ENCODE measurements at places on chromosomes 16 and 17.

GRCh38 chr17:7997186-7997585 is 5.2 kb upstream of the GUCY2D start:
- no peak for DNase-seq

- no peak for DNase-seq
Observed at GRCh38 chr16:7689234-7689633, 356.6 kb downstream of the RBFOX1 start.

DNA sequence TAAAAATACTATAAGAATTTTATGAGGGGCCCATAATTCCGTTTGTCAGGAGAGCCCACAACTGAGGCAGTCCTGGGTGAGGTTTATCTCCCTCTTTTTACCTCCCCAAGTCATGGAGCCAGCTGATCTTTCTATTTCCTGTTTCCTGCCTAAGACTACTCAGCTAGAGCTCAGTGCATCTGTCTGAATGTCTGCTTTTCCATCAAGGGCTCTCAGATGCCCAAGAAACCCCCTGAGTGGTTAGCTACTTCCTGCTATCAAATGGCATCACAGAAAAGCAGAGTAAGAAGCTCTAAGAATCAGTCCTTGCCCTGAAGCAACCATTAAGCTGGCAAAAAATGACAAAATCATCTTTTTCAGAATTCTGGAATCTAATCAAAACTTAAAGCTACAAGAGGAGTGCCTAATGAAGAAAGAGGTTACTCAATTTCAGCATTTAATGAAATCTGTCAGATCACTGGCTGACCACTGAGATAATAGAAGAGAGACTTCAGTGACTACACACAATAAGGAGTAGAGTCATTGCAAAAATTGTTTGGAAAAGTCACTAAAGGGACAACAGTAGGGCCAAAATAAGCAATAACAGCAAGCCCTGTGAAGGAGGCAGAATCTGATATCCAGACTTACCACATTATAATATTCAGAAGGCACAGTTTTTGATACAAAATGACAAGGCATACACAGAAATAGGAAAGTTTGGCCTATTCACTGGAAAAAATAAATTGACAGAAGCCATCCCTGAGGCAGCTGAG is 150.1 kb downstream of the CYB561 start:
- DNase-seq: no peak

- DNase-seq: no peak
Observed at GRCh38 chr16:22743401-22743800, 70.6 kb upstream of the HS3ST2 start.

GRCh38 chr16:81448154-81449131 is 3.8 kb downstream of the CMIP start:
- no peak for DNase-seq

- no peak for DNase-seq
Observed at GRCh38 chr16:74666010-74666421, 661 bp downstream of the RFWD3 start.

DNA sequence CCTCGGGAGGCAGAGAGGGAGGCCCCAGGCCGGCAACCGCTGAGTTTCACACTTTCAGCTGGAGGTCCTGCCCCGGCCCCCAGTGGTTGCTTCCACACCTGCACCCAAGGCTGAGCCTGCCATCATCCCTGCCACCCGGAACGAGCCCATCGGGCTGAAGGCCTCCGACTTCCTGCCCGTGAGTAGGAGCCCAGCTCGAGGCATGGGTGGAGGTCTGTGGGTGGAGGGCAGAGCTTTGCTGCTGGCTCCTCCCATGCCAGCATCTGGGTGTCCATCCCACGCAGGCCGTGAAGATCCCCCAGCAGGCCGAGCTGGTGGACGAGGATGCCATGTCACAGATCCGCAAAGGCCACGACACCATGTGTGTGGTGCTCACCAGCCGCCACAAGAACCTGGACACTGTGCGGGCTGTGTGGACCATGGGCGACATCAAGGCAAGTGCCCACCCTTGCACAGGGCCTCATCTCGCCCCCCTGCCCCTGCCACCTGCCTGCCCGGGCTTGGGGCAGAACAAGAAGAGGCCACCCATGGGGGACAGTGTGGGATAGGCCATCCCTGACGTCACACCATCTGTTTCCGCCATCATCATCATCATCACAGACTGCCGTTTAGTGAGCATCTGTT is 19.6 kb downstream of the KATNB1 start:
- DNase-seq: no peak

DNA sequence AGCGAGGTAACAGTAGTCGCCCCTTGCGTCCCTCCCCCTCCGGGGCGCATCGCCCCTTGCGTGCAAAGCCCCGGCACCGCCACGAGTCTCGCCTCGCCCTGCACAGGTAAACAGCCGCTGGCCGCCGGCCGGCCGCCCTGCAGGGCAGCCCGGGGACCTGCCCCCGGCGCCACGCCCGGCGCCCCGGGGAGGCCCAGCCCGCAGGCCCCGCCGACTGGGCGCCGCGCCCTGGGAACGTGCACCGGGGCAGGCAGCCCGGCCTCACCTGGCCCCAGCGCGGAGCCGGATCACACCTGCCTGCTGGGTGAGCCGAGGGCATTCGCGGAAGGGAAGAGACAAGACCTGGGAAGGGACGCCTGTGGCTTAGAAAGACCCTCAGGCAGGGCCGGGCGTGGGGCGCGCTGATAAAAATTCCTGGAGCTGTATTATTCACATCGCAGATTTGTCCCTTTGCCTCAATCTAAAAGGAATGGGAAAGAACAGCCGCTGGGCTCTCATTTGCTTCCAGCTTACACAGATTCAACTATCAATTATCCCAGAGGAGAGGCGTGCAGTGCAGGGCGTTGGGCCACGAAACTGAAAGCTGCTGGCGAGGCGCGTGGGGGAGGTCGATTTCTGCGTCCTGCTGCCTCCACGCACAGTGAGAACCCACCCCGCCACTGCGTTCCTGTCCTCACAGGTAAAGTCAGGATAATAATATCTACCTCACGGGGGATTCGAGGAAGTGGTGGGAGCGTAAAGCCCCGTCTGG is 451.9 kb downstream of the SLC39A11 start:
- DNase-seq: no peak

GRCh38 chr16:88686062-88686438 is 257 bp downstream of the SNAI3 start:
- no peak for DNase-seq

- no peak for DNase-seq
Observed at GRCh38 chr17:30086896-30087295, 29.7 kb upstream of the NSRP1 start.

GRCh38 chr16:86122681-86123342 is 223.8 kb downstream of the IRF8 start:
- no peak for DNase-seq

DNA sequence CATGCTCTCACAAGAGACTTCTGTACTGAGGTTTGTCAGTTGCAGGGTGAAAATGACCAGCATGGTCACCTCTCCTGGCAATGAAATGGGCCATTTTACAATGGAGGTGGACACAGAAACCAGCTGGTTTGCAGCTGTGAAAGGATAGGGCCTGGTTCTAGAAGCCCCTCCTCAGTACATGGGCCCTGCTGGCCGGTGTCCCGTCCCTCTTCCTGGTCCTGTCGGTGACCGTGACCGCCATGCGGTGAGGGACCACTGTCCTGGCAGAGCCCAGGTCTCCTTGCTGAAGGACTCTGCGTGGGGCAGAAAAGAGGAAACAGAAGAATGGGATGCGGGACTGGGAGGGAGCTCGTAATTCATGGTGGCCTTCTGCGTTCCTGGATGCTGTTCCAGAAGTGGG is 76.0 kb upstream of the ZNF423 start:
- DNase-seq: no peak

DNA sequence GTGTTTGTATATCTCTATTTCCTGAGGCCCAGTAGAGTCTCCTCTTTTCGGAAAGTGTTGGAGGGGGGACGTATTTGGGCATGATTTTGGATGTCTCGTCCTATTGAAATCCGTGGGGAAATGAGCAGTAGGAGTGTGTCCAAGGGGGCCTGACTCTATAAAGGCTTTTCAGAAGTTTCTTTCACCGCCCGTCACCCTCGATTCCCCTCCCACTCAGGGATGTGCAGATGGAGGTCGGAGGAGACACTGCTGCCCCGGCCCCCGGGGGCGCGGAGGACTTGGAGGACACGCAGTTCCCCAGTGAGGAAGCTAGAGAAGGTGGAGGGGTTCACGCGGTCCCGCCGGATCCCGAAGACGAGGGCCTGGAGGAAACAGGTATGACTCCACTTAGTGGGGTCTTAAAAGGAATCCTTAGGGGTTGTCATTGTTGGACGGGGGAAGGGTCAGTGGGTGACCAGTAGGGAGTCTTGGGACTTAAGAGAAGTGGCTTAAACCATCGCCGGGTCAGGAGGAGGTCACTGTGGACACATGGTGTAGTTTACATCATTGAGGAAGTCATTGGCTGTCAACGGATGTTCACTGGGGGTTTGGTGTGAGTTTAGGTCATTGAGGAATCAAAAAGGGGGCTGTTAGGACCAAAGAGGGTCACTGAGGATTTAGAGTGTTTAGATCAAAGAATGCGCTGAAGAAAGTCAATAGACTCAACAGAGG is 424 bp downstream of the MON1B start:
- no peak for DNase-seq

DNA sequence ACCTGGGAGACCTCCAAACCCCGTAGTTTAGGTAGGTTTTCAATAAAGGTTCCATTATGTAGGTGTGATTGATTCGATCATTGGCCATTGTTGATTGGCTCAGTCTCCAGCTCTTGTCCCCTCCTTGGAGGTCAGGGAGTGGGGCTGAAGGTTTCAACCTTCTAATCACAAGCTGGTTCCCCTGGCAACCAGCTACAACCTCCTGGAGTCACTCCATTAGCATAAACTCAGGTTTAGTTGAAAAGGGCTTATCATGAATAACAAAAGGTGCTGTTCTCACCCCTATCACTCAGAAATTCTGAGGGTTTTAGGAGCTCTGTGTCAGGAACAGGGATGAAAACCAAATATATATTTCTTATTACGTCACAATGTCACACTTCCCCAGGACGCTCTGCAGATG is 28.5 kb downstream of the TMEM132E start:
- DNase-seq: no peak

- DNase-seq: no peak
Observed at GRCh38 chr17:56870081-56870651, 36.2 kb downstream of the DGKE start.

GRCh38 chr17:71486261-71486660 is 634.6 kb upstream of the SOX9 start:
- DNase-seq: no peak

- no peak for DNase-seq
Observed at GRCh38 chr17:81428121-81428515, 32.9 kb downstream of the BAHCC1 start.

GRCh38 chr17:16817201-16817600 is 127.2 kb downstream of the CCDC144A start:
- no peak for DNase-seq

- DNase-seq: no peak
Observed at GRCh38 chr17:35238821-35239220, 4.1 kb upstream of the SLFN5 start.

DNA sequence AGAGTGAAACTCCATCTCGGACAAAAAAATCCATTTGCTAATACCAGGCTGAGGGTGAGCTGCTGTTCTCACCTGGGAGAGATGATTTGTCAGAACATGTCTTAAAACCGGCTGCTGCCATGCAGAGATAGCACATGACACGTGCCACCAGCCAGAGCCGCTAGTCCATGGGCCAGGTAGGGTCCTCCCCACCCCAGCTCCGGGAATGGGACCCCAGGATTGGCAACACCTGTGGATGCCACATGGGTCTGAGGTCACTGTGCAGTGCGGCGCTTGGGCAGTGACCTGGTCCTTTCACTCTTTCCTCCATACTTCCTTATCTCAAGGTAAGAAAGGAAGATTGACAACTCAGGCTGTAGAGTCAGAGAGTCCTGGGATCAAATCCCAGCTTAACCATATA is 393.3 kb upstream of the TNRC6C start:
- no peak for DNase-seq

DNA sequence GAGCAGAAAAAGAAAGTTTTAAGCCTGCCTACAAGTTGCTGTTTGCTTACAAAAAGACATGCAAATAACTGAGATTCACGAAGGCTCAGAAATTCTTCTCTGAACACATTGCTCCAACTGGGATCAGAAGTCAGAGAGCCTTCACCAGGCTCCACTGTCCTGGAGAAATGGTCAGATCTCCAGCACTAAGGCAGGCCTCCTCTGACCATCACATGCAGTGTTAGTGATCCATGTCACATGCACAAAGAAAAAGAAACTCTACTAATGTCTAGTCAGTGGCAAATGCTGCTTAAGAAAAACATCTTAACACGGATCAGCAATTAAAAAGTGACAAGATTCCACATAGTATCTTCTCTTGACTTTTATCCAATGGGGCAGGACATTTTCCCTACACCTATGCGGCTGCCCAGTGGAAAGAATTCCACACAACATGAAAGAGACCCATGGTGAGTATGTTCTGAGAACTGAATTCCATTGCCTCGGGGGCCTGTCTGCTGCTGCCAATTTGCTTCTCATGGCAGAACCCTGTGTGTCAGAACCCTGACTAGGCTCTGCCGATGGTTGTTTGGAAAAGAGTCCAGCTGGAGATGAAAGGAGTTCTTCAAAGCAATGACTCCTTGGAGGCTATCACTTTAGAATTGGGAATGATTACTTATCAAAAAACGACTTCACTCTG is 96.6 kb downstream of the HIC1 start:
- no peak for DNase-seq

- no peak for DNase-seq
Observed at GRCh38 chr17:46879101-46879500, 27.7 kb downstream of the WNT9B start.

GRCh38 chr17:43570518-43570928 is 24.4 kb upstream of the ETV4 start:
- DNase-seq: no peak

DNA sequence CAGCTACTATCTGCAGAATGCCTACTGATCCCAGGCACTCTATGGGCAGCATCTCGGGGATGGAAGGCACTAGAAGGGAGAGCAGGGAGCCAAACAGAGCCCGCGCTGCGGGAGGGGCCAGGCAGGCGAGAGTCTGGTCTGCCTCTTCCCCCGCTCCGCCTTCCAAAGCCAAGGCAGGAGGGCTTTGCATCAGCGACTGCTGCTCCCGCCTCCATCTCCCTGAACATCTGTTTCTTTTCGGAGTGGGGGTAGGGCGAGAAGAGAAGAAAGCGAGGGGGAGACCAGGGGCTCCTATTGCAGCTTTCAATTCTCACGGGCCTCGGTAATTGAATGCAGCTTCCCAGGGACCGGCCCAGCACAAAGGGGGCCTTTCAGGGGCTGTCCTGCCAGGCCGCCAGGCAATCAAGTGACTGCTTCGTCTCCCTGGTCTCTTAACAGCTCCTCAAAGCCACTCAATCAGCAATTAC is 31.4 kb upstream of the CDC42EP4 start:
- DNase-seq: no peak

- DNase-seq: no peak
Observed at GRCh38 chr16:4513086-4513860, 25.3 kb downstream of the CDIP1 start.
